ENCODE measurements at places on chromosomes 3 and 15.

DNA sequence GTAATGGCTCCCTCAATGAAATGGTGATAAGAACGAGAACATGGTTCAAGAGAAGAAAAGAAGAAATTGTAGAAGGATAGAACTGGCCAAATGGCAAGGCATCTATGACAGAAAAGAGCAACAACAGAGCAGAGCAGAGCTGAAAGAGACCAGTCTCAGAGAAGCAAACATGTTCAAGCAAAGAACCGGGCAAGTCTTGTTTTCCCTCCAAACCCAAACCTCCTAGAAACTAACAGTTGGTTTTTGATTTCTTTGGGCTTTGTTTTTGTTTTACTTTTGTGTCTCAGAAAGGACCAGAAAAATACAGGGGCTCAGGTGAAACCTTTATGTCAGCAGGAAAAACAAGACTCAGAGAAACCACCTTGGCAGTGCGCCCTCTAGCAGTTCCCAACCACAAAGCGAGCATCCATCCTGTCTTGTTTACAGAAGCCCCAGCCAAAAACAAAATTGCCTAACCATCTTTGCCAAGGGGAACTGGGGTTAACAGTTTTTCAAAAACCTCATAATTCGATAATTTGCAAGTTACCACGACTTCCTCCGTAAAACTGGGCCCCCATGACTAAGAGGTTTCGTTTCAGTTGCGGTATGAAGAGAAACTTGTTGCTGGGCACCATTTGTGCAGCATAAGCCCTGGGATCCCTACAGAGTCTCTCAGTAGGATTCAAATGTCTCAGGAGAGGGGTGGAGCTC is 159.2 kb upstream of the SLC24A5 start:
- no peak for DNase-seq

DNA sequence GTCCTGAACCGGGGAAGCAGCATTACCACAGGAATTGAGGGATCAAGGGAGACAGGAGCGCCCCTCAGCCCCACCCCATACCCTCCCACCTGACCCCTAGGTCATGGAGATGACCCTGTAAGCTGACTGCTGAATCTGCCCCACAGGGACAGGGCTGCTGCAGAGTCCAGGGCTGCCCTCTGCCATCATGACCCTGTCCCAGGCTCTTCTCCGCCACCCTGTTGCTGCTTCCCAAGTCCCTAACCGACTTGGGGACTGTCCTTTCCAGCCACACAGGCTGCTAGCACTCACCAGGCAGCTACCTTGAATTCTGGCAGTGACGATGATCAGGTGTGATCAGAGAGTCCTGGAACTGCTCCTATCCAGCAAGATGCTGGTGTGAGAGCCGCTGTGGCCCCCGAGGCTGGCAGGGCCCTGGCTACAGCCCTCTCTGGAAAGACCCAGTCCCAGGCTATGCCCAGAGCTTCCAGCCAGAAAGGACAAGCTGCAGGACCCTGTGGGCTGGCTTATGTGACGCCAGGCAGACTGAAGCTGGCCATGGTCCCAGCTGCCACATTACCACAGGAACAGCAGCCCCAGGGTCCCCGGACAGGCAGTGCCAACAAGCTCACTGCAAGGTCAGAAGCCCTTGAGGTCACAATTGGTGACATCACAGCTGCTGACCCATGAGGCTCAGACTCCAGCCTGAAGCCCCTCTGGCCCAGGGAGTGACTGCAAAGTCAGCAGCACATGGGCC is at the start of gene C3orf22:
Gene C3orf22, minus strand, starts transcription at position 597 of the 736 bp plus-strand sequence. CDS start 5,542 bp downstream, outside the sequence.
- no peak for DNase-seq

GRCh38 chr15:76200641-76201105 is 110.6 kb downstream of the ETFA start:
- DNase-seq, result no peak

DNA sequence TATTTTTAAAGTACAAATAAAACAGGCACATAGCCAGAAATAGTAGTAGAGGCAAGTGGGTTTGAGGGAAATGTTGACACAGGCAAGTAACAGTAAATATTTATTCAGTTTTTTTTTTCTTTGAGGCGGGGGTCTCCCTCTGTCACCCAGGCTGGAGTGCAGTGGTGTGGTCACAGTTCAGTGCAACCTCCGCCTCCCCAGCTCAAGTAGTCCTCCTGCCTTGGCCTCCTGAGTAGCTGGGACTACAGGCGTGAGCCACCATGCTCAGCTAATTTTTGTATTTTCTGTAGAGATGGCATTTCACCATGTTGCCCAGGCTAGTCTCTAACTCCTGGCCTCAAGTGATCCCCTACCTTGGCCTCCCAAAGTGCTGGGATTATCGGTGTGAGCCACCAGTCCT is 43.5 kb downstream of the PHLDB2 start:
- no peak for DNase-seq

- DNase-seq, result no peak
Measured at GRCh38 chr3:177604181-177604580, 406.9 kb upstream of the TBL1XR1 start.

DNA sequence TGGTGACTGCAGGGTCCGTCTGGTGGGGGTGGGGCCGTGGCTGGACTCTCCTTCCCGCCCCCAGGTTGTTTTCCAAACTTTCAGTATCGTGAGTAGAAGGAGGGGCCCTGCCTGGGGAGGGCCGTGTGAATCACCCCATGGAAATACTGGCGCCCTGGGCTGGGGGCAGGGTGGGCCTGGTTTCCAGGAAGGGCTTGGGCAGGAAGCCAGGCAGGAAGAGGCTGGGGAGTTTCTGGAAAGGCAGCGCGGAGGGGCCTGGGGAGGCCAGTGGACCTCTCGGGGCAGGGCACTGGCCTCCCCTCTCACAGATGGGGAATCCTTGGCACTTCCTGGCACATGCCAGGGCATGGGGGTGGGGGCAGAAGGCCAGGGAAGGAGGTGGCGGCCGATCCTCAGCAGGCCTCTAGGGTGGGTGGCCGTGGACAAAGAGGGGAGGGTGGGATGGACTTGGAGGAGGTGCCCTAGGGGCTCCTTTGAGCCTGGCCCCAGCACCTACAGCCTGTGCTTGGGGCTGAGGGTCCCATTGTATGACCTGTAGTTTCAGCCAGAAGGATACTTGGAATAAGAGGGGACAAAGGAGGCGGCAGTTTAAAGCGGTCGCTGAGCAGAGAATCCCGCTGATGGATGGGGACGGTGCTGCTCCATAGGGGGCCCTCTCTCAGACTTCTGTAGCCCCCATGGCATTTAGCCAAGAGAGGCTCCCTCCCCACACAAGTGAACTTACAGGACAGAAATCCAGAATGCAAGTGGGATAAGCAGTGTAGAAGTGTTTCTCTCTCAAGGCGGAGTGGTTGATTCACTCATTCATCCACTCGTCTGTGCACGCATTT is 56.5 kb upstream of the GATA2 start:
- no peak for DNase-seq

- no peak for DNase-seq
Measured at GRCh38 chr15:74370471-74370870, 3.0 kb upstream of the CYP11A1 start.

- no peak for DNase-seq
Measured at GRCh38 chr3:39064646-39065045, 12.8 kb downstream of the WDR48 start.

- no peak for DNase-seq
Measured at GRCh38 chr15:53307952-53308624, 451.4 kb downstream of the WDR72 start.

- DNase-seq, result no peak
Measured at GRCh38 chr3:66405701-66406091, 95.1 kb downstream of the LRIG1 start.

GRCh38 chr3:42031808-42032480 is 59.2 kb upstream of the TRAK1 start:
- DNase-seq, result no peak

DNA sequence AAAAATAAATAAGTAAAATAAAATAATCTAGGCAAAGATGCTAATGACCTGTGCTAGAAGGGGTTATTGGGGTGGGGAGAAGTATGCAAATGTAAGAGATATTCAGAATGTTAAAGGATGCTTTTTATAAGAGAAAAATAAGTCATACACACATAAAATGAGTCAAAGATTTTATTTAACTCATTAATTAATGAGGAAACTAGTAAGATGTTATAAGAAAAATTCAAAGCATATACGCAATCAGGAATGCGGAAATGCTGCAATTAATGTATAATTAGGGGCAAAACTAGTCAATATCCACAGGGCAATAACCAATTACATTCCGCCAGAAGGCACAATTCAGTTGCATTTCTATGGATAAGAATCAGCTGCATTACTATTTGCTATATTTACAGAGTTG is 30.1 kb downstream of the MAP3K13 start:
- DNase-seq, result no peak

GRCh38 chr3:151726016-151726415 is 7.7 kb upstream of the AADACL2 start:
- no peak for DNase-seq

DNA sequence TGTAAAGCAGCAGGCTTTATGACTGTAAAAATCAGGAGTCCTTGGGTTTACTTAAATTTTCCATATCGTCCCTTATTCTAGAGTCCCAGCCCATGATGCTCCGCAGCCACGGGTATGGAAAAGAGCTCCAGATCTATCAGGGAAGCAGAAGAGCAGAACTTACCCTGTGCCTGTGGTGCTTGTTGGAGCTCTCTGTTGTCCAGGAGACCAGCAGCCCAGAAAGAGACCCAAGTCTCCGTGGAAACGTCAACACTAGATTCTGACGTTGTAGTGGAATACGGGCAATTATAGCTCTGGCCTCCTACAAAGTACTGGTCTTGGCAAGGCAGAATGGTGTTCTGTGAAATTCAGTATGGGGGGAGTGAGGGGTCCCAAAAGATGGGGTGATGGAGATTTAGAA is 2.0 kb downstream of the GMNC start:
- DNase-seq, result no peak

GRCh38 chr3:20700714-20701113 is 514.7 kb upstream of the SGO1 start:
- no peak for DNase-seq

GRCh38 chr15:70196372-70197316 is 98.9 kb upstream of the TLE3 start:
- no peak for DNase-seq

DNA sequence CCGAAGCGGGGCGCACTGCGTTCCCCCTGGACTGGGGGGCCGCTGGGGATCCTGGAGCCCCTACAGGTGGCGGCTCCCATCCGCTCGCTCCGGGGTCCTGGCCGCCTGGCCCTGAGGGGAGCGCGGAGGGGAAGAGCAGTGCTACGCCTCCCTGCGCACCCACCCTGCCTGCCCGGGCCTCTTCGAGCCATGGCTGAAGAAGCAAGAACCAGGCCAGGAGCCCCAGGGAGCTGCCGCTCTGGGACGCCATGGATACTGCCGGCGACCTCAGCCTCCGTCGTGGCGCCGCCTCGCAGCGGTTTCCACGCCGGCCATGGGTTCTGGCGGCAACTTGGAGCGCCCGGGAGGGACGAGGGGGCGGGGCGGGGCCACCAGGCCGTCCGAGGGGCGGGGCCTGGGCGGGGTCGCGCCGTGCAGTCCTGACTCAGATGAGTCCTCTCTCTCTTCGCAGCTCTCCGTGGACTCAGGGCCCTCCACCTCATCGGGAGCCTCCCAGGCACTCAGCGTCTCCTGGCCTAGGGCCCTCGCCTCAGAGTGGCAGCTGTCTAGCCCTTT is 50.9 kb downstream of the MYL3 start:
- DNase-seq, result no peak

- no peak for DNase-seq
Measured at GRCh38 chr3:130621824-130622223, 104.8 kb downstream of the COL6A6 start.

- DNase-seq, result no peak
Measured at GRCh38 chr3:125059488-125060245, 3.9 kb upstream of the HEG1 start.

- DNase-seq, result no peak
Measured at GRCh38 chr3:110069761-110070160, 732.4 kb upstream of the DPPA4 start.

- no peak for DNase-seq
Measured at GRCh38 chr15:31236184-31237042, 90.2 kb upstream of the KLF13 start.

DNA sequence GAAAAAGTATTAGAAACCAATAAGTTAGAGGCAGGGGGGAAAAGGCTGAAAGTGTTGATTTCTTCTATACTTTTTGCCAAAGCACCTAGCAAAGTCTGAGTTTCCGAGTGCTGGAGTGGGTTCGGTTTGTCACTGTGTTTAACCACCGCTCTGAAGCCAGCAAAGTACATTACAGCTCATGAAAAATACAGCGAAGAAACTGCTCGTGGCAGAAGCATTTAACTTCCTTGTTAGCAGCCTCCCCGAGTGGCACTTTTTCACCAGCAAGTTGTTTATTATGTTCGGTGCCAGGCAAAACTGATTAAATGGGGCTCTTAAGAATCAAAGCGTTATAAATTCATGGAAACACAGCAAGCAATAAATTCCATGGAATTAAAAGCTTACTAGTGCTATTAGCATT is 313.6 kb downstream of the FOXP1 start:
- no peak for DNase-seq

DNA sequence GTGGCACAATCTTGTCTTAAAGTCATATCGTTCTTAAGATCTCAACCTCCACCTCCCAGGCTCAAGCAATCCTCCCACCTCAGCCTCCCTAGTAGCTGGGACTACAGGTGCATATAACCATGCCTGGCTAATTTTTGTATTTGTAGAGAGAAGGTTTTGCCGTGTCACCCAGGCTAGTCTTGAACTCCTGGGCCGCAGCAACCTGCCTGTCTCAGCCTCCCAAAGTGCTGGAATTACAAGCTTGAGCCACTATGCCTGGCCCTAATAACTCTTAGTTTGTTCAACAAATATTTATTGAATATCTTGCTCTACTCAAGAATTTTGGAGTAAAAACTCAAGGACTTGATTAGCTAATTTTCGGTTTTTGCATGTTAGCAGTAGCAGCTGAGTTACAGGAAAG is 19.4 kb upstream of the EDEM1 start:
- no peak for DNase-seq

DNA sequence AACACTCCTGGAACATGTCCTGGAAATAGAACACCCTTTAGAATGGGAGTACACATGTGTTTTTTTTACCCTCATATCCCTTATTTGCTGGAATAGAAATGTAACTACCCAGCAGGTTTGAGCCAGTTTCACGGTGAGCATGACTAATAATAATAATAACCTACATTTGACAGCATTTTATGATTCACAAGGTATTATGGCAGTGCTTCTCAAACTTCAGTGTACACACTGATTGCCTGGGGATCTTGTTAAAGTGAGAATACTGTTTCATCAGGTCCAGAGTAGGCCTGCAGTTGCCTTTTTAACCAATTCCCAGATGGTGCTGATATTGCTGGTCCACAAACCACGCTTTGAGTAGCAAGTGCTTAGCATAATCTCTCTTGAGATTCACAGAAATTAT is 63.9 kb downstream of the NFKBIZ start:
- DNase-seq, result no peak

GRCh38 chr3:33130144-33130543 is 16.3 kb downstream of the CRTAP start:
- DNase-seq, result no peak

- no peak for DNase-seq
Measured at GRCh38 chr3:196634829-196635228, 4.7 kb upstream of the NRROS start.

DNA sequence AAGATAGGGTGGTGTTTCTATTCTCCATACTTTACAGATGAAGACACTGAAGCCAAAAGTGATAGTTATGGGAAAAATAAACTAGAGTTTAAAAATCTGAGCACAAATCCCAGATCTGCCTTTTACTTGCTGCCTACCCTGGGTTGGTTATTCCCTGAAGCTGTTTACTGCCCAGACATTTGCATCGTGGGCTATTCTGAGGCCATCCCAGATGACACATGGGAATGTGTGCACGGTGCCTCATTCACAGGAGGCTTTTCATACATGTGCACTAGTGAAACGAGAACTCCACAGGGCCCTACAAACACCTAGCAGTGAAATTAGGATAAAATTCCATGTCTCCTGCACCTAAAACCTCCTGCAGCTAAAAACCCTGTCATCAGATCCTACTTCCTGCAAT is 17.5 kb downstream of the MYO5C start:
- DNase-seq, result no peak
